GM10248 (cell line): ENCODE measurements at places on chromosomes 13 and 19.

- no peak for DNase-seq
Observed at GRCh38 chr19:677201-677600, 1.0 kb downstream of the FSTL3 start.

DNA sequence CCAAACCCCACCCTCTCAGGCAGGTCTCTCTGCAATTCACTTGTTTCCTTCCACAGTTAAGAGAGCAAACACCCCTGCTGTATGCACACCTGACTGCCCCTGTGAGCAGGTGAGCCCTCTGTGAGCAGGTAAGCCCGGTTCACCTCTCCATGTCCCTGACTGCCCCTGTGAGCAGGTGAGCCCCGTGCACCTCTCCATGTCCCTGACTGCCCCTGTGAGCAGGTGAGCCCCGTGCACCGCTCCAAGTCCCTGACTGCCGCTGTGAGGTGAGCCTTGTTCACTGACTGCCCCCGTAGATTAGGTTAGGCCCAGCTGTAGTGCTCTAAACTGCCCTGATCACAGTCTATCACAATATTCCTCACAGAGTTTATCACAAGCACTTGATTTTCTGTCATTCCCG is 29.2 kb downstream of the TMTC4 start:
- DNase-seq: no peak

- peak; percentile 10 for DNase-seq
Observed at GRCh38 chr13:37869756-37870488, at the start of gene TRPC4. TSS of gene TRPC4 (minus strand) at chr13:37869772. CDS start at chr13:37783333, 86,439 bp downstream.

- peak; percentile 60 for DNase-seq
Observed at GRCh38 chr13:24220086-24220703, 59.7 kb downstream of the SPATA13 start.

GRCh38 chr19:23957660-23958281 is 43.1 kb downstream of the ZNF726 start:
- no peak for DNase-seq

- no peak for DNase-seq
Observed at GRCh38 chr13:79508224-79508961, 27.4 kb downstream of the NDFIP2 start.

- DNase-seq: no peak
Observed at GRCh38 chr19:38143847-38144246, 80.2 kb downstream of the DPF1 start.

DNA sequence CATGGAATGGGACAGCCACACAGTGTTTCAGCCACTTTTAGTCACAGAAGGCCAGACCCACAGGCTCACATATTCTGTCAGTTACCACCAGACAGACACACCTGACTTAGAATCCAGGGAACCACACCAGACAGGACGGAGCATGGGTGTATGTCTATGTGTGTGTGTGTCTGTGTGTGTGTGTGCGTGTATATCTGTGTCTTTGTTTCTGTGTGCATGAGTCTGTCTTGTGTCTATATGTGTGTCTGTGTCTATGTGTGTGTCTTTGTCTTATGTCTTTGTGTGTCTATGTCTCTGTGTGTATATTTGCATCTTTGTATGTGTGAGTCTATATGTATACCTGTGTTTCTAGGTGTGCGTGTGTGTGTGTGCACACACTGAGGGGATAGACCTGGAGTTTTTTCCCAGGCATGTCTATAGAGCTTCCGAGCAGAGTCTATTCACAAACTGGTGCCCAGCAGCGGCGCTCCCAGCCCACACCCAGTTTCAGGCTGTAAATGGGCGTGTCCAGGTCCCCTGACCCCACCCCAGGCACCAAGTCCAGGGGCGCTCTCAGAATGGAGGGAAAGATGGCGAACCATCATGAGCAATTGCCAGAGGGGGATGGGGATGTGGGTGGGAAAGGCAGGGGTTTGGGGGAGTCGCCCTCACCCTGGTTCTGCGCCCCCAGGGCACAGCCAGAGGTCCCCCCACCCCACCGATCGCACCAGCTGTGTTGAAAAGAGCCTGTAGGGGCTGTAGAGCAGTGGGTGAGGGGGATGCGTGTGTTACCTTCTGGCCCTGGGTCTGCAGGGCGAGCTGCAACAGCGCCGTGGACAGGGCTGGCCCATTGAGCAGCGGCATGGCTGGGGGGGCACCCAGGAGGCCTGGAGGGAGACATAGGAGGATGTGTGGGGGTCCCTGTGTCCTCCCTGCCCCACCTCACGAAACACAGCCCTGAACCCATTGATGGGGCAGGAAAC is 6.3 kb upstream of the FDX2 start:
- DNase-seq: no peak

- no peak for DNase-seq
Observed at GRCh38 chr13:41710771-41711170, 250.1 kb downstream of the VWA8 start.

DNA sequence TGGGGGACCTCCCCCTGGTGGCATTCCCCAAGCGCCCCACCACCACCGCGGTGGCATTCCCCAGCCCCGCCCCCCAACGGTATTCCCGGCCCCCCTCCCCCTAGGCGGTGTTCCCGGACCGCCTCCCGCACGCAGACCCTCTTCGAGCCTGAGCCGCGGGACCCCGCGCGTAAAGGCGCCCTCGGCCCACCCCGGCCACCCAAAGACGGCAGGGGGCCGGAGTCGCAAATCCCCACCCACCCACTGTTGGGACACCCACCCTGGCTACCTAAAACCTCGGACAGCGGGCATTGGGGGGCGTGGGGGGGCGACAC is 22.4 kb downstream of the OLFM2 start:
- no peak for DNase-seq

GRCh38 chr13:65292488-65292901 is 1937.6 kb downstream of the PCDH9 start:
- DNase-seq: no peak

DNA sequence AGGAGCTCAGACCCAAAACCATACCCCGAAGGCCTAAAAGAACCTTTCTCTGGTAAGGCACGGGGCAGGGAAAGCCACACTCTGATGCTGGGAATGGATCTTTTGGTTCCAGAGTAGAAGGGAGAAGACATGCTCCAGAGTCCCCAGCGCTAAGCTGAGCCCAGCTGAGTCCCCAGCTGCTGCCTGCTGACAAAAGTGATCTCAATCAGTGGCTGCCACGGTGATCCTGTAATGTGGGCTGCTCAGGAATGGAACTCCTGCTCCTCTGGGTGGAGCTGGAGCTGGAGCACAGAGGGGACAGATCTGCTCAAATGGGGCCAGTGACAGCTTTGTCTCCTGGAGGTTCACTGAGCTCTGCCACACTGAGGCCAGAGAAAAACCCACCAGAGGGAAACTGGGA is 70.5 kb downstream of the MLLT1 start:
- no peak for DNase-seq

DNA sequence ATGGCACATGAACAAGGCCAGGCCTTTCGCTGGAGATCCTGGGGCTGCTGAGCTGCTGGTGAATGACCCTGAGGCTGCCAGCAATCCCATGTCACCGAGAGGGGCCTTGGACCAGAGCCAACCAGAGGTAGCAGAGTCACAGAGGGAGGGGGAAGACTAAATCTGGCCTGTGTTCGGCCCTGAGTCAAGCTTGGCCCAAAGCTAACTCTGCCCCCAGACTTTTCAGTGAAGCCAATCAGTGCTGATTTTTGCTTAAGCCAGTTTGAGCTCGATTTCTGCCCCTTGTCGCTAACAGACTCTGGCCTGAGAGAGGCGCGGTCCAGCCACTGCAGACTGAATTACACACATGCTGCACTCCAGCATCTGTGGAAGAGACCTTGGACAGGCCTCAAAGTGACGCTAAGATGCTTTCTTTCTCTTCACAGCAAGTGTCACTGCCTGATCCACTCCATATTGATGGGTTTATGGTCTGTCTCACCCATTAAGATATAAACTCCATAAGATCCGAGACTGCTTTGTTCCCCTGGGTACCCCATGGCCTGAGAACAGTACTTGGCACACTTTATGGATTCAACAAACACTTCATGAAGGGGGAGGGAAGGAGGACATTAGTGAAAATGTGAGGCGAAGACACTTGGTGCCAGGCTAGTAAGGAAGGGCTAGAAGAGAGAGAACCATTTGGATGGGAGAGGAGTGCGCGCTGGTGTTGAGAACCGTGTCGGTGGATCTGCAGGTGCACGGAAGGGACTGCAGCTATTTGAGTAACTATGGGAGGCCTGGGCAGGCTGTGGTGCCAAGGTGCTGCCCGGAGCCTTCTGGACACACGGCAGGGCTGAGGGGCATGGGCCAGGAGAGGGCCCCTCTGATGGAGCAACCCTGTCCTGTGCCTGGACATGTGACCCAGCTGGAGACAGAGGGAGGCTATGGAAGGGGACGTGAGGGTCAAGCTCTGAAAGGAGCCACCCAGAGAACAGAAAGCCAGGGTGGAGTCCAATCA is 17.6 kb downstream of the RANBP3 start:
- no peak for DNase-seq

- no peak for DNase-seq
Observed at GRCh38 chr19:51976852-51977251, 9.8 kb downstream of the ZNF350 start.

- DNase-seq: no peak
Observed at GRCh38 chr19:48394331-48395169, 1.1 kb downstream of the GRIN2D start.

- no peak for DNase-seq
Observed at GRCh38 chr13:112956571-112957294, 12.3 kb upstream of the MCF2L start.

GRCh38 chr19:11722414-11722813 is 16.3 kb downstream of the ZNF823 start:
- no peak for DNase-seq

DNA sequence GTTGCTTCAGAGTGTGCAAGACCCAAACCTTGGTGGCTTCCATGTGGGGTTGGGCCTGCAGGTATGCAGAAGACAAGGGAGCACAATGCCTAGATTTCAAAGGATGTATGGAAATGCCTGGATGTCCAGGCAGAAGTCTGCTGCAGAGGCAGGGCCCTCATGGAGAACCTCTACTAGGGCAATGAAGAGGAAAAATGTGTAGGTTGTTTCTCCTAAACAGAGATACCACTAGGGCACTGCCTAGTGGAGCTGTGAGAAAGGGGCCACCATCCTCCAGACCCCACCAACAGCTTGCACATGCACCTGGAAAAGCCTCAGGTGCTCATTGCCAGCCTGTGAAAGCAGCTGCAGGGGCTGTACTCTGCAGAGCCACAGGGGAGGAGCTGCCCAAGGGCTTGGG is 532.6 kb upstream of the GPC6 start:
- no peak for DNase-seq

DNA sequence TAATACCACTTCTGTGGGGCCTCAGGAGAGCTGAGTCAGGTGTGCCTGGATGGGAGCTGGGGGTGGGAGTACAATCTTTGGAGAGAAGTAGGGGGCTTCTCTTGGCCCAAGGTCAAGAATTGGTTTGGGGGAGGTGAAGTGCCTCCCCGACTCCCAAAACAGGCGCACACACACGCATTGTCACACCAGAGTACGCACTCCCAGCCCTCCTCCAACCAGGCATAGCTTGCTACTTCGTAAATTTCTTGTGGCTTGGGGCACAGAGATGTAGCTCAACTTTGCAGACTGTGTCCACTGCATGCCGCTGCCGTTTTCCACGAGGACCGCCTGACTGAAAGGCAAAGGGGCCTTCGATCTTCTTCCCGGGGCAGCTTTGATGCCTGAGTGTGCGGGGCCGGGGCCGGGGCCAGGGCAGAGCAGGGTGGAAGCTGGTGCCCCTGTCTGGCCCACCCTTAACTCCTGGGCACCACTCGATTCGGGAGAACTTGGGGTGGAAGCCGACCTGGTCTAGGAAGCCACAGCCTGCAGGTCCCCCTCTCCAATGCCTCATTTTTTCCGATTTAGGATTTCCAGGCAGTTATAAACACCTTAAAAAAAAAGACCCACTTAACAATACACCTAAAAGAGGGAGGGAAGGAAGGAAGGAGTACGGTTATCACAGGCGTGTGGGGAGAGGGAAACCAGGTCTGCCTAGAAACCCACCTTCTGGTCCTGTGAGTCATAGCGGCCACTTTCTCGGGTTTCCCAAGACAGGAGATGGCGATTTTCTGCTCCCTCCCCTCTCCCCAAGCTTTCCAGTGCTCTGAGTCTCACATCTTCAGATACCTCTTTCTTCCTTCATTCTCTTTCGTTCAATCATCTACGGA is 5.8 kb upstream of the TSHZ3 start:
- DNase-seq: no peak

GRCh38 chr19:40055049-40055448 is 982 bp downstream of the ZNF780B start:
- DNase-seq: no peak

GRCh38 chr13:102710261-102710679 is 15.4 kb upstream of the METTL21C start:
- no peak for DNase-seq

- no peak for DNase-seq
Observed at GRCh38 chr19:51503286-51503817, 1.8 kb upstream of the SIGLEC12 start.

- no peak for DNase-seq
Observed at GRCh38 chr19:46622118-46622446, 2.8 kb downstream of the PTGIR start.

DNA sequence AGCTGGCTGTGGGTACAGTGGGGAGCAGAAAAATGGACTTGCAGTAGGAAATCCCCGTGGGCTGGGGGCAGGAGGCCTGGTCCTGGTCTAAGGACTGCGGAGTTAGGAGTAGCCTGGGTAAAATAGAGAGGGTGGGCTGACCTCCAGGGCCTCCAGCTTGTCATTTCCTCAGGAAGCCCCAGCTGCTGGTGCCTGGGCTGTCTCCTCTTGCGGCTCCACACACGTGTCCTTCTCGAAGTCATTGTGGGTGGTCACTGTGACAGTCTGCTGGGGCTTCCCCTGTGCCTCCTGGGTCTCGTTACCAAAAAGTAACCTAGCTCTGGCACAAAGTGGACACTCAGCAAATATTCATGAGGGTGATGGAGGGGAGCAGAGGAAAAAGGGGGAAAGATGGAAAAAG is 259.7 kb downstream of the FGF9 start:
- DNase-seq: no peak

GRCh38 chr13:98435376-98435775 is 141.5 kb downstream of the STK24 start:
- DNase-seq: no peak

GRCh38 chr13:44574466-44574855 is 1.7 kb downstream of the TSC22D1 start:
- DNase-seq: no peak

DNA sequence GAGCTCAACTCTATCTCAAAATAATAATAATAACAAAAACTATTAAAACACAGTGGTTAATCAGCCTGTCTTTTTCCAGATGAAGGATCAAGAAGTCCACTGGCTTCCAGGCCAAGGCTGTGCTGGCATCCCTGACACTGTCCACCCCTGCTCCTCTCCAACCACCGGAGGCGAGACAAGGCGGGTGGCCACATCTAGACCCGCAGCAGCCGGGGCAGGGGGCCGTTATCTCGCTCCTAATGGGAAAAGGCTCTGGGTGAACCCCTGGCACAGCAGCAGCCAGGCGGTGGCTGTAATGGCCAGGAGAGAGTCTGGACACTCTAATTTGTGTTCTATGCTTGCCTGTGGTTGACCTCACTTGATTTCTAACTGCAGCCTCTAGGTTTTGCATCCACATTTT is 158.0 kb upstream of the SOX1 start:
- no peak for DNase-seq

GRCh38 chr13:69580255-69580654 is 527.4 kb upstream of the ATXN8OS start:
- DNase-seq: no peak
